CD4-positive, alpha-beta T cell treated with Interleukin-17A for 1 hour (primary cell): ENCODE measurements at places on chromosomes 1 and 21.

GRCh38 chr1:181646710-181647109, 163.4 kb downstream of the CACNA1E start:
- no peak for DNase-seq

DNA sequence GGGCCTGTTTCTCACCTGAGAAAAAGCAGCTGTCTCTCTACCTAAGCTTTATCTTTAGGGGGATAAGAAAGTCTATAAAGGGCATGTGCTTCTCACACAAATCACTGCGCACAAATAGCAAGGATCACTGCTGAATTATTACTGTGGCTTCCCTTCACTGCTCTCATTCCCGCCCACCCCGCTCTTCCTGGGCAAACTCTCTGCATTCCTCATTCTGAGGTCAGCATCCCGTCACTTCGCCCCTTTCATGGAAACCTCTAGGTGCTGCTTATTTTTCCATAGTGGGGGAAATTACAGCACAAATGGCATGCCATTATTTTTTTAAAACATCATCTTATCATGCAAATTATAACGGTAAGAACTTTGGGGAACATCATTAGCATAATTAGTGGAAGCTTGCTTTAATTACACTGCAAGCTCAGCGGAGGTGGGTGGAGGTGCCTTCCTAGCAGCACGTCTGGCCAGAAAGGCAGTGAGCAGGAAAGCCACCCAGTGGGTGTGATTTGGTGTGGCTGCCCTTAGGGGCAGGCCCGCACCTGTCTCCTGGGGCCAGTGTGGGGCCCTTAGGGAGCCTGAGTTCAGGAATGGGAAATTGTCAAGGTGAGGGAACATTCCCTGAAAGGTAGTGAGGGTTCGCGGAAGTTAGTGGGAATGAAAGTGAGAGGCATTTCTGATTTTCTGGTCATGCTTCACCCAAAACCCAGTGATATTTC, 105.9 kb downstream of the LAMC2 start:
- no peak for DNase-seq

- no peak for DNase-seq
Measured at GRCh38 chr1:3716351-3716750, 35.9 kb upstream of the CCDC27 start.

GRCh38 chr1:218479436-218480115, 134.4 kb downstream of the TGFB2 start:
- DNase-seq: no peak

DNA sequence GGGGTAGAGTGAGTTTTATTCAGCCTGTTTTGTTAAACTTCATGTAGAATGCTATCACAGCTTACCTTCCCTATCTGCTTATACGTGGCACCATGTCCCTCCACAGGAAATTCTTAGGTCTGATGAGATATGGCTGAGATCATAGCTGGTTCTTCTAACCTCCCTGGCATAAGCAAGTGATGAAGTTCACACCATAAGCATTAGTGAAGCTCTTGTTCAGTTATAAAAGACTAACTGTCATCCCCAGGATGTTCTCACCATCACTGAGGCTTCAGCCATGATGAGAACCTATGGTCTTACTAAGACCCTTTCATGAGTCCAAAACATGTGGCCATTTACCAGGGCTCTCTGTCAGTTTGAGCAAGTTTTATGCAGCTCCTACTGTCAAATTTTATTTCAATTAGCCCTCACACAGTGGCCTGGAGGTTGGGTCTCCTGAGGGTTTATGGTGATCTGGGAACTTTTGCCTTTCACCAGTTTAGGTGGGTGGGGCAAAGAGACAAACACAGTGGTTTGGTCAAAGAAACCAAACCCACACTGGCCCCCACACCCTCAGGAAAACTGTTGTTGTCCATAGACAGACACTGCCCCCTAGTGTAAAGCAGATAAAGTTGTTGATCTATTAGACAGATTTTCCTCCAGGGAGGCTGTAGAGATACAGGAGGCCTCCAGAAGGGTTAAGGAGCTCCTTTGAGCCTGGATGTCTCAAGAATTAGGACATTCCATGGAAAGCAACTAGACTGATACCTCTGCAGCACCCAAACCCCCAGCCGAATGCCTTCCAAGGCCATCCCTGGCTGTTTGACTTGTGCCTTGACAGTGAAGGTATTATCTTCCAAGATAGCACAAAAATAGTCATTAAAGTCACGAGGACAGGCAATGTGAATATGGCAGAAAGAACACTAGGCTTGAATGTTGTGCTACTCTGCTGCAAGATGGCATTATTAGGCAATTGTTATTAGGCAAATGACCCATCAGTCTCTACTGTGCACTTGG, 5.0 kb downstream of the SLC22A15 start:
- DNase-seq: peak; percentile 49

DNA sequence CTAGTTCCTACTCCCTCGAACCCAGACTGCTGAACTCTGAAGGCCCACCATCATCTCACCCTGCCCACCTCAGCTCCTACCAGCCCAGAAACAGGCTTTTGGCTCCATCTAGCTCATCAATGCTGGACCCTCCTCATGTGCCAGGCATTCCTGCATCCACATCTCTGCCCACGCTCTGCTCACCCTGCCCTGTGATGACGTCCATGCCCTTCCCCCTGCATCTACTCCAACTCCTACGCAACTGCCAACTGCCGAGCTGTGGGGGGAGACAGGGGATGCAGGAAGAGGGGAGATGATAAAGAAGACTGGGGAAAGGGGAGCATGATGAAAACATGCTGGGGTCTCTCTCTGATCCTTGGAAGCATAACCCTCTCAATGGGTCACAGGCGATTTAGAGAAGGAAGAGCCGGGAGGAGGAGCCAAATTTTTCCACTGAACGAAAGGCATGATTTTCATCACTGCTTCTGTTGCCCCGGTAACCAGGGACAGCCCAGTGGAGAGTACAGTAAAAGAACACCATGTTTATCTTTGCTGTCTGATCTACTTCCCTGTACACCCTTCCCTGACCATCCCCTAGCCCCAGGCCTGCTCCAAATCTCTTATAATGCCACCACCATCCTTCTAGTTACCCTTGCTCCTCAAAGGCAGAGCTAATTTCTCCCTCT, 44.3 kb downstream of the CD34 start:
- DNase-seq: peak; percentile 54

DNA sequence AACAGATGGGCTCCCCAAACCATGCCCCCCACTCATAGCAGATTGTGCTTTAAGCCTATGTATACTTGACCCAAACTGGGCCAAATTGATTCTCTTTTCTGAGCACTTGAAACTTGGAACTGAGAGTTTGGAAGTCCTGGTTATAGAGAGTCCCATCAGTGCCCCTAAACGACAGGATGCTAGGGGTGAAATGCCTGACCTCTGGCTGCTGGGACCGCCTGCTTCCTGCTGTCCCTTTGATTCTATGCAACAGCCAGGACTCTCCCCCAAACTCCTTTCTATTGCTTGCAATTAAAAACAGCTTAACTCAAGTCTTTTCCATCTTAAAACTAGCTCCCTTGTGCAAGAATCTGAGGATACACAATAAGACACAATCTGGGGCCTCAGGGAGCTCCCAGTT, 4.7 kb downstream of the C1orf210 start:
- DNase-seq: no peak

DNA sequence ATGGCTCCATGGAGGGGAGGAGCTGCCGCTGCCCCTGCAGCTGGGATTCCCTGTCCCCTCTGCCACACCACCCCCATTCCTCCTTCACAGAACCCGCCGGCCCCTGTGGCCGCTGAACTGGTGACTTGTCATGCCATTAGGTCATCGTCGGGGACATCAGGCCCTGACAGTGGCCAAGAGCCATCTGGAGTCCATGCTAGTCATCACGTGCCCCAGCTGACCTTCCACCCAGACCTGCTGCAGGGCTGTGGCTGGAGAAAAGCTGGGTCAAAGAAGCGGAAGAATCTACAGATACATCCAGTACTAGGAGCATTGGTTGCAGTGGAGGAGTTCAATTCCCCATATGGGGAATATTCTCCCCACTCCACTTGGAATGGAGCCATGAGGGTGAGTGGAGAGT, 78.1 kb downstream of the KCNJ15 start:
- no peak for DNase-seq

- peak; percentile 15 for DNase-seq
Measured at GRCh38 chr1:32361674-32362473, 411 bp downstream of the FAM229A start.

DNA sequence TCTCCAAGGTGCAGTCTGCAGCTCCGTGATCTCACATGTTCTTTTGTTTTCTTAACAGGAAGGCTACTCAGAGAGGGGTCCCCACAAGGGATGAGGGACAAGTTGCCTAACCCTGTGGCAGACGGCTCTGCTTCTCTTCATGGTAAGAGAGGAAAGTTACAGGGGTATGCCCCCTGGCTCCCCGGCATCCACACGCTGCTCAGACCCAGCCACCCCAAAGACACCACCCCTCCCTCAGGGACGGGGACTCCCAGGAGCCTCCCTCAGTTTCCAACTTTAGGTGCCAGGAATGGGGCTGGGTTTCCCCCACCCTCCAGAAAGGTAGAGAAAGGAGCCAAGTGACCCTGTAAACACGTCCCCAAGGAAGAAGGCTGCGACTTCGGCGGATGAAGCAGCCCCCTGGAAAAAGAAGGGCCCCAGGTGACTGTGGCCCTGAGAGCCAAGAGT, 19.7 kb downstream of the OPTC start:
- no peak for DNase-seq

DNA sequence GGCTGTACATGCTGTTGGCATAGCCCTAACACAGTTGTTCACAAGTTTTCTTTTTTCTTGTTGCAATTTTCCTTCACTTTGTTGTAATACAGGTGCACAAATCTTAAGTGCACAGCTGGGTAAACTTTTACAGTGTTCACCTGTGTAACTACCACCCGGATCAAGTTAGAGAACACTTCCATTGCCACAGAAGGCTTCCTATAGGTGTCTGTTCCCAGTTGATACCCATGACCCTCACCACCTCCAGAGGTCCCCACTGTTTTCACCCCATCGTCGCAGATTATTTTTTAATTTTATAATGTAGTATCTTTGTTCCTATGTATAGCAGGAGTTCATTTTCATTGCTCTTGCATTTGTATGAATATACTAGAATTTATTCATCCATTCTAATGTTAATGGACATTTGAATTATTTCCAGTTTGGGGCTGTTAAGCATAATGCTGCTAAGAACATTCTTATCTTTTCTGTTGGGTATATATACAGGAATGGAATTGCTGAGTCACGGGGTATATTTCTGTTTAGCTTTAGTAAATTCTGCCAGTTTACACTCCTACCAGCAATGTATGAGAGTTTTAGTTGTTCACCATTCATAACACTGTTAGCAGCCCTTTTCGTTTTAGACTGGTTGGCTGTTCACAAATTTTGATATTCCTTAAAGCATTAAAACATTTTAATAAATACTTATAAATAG, 16.4 kb downstream of the SPRTN start:
- no peak for DNase-seq

- DNase-seq: no peak
Measured at GRCh38 chr1:113021430-113022085, 51.4 kb upstream of the LRIG2 start.

- no peak for DNase-seq
Measured at GRCh38 chr1:59198564-59198963, 98.3 kb upstream of the FGGY start.

DNA sequence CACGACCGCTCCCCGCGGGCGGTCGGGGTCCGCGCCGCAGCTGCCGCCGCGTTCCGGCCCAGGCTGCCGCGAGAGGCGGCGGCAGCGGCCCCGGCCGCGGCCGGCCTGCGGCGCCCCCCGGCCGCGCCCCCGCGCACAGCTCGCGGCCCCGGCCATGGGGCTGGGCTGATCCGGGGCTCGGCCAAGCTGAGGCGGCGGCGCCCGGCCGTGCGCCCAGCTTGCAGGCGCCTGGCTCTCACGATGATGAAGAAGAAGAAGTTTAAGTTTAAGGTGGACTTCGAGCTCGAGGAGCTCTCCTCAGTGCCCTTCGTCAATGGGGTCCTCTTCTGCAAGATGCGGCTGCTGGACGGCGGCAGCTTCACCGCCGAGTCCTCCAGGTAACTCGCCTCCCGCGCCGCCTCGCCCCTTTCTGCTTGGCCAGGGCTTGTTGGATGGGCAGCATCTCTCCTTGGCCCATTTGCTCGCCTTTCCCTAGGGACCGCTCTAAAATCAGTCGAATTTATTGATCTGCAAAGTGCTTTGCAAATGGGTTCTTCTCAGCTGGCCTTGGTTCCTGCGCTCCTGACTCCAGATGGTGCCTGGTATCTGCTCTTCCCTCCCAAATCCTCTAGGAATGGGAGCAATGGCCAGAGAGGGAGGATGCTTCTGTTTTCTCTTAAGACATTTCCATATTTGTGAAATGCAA, 431 bp downstream of the EEIG2 start:
- DNase-seq: peak; percentile 30

- DNase-seq: no peak
Measured at GRCh38 chr1:226563666-226564065, 15.1 kb downstream of the STUM start.

- DNase-seq: peak; percentile 50
Measured at GRCh38 chr1:26164036-26164860, 4.5 kb downstream of the C1orf232 start.

- DNase-seq: no peak
Measured at GRCh38 chr1:101664726-101665125, 332.0 kb downstream of the OLFM3 start.

DNA sequence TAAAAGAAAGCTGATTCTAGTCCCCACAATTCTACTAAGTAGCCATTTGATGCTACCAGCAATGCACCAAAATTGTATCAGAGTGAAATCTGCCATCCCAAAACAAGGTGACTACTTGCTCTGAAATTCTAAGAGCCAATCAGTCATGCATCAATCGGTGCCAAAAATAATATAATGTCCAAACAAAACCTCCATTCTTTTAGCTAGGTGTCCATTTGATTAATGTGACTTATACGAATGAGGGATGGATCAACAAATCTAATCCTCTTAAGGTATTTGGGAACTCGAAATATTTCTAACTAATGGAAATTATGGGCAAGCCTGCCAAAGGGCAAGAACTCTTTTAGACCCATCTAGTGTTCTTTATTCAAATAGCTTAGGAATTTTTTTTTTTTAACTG, 66.4 kb upstream of the NEK2 start:
- DNase-seq: no peak

- no peak for DNase-seq
Measured at GRCh38 chr1:223137455-223138085, 5.5 kb downstream of the TLR5 start.

DNA sequence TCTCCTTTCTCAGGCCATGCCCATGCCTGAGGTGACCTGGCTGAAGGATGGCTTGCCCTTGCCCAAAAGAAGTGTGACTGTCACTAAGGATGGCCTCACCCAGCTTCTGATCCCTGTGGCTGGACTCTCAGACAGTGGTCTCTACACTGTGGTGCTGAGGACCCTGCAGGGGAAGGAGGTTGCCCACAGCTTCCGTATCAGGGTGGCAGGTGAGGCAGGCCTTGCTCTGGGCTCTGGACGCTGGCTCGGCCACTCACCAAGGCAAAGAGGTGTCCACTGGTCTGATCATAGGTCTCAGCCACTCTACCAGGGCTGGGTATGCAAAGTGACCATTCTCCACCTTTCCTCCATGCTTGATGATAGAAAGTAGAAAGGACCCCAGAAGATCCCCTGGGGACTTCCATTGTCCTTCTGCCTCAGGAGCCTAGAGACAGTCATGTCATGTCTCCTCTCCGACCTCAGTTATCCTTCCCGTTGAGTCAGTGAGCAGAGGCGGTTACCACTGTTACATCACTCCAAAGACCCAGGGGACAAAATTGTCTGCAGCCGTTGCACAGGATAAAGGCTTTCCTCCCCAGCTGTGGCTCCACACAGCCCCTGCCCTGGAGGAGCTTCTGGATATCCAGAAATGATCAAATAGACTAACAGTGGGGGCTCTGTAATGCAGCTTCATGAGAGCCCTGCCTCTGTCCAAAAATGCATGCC, 34.2 kb downstream of the IGFN1 start:
- DNase-seq: no peak

GRCh38 chr1:154117642-154118041, 37.2 kb downstream of the NUP210L start:
- no peak for DNase-seq
